ENCODE measurements at places on chromosomes 1 and 21.
A peak's percentile ranks its signal among the peaks of the same experiment; 100 is the strongest.

DNA sequence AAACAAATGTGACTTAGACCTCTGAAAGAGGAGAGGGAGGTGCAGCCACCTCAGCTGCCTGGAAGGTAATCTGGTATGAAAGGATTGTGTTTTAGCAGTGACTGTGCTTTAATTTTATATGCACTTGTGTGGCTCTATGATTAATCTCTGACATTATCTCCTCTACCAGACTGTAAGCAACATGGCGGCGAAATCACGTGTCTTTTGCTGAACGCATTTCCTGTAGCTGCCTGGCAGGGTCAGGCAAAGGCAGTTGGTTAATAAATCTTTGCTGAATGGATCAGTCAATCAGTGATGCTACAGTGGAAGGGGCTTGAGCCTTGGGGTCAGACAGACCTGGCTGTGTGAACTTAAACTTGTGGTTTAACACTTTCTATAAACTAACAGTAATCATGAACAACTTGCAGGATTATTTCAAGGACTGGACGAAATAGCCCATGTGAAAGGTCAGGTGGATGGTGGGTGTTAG, 96.9 kb downstream of the ADSS2 start:
- DNase-seq = no peak

- DNase-seq = no peak
Measured at GRCh38 chr1:183273300-183273699, 87.2 kb downstream of the LAMC2 start.

GRCh38 chr1:231776010-231776756, 149.6 kb downstream of the DISC1 start:
- DNase-seq = peak; percentile 89

DNA sequence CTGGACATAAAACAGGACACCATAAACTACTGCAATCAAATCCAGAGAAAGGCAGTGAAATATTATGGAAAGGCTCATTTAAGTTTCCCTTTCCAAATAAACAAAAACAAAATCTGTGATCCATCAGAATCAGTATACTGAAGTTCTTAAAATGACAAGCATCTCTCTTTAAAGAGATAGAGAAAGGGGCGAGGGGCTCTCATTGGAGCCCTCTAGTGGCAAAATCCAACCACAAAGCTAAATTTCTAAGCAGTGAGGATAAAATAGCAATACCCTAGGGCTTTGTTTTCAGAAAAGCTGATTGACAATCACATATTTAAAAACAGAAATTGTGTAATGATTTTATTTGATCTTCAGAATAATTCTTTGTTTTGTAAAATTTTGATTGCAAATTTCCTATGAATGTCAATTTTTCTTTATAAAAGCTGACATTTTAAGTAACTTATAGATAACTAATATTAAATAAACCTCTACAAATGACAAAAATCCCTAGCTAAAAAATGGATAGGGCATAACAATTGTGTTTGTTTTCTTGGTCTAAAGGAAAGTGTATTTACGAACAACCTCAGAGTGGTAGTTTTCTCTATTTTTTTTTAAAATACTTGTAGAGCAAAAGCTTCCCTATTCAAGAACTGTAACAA, 138.2 kb downstream of the COL24A1 start:
- DNase-seq = no peak

GRCh38 chr1:38173848-38174247, 127.3 kb upstream of the POU3F1 start:
- DNase-seq = no peak

DNA sequence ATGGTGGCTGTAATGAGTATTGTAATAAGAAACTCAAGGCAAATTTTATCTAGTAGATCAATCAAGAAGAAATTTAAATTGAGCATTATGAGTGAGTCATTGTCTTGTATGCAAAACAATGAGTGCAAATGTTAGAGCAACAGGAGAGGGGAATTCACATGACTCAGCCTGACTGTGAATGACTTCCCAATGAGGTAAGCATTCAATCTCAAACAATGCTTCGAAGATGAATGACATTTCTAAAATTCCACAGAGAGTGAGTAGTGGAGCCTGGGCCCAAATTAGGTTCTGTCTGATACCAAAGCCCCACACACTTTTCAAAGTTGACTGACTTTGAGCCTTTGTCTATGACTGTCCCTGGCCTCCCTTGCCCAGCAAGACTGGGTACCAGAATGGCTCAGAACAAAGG, 738.0 kb downstream of the PTPRU start:
- peak; percentile 49 for DNase-seq

- no peak for DNase-seq
Measured at GRCh38 chr1:84361796-84362195, 36.5 kb upstream of the DNASE2B start.

DNA sequence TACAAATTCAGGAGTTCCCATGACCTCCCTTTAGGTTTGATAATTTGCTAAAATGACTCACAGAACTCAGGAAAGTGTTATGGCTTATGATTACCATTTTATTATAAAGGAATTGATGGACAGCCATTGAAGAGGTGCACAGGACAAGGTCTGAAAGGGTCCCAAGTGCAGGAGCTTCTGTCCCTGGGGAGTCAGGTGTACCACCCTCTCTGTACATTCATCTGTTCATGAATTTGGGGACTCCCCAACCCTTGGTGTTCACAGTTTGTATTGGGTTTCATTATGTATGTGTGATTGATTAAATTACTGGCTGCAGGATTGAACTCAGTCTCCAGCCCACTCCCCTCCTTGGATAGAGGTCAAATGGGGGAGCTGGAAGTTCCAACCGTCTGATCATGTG, 10.8 kb upstream of the IL10RB start:
- DNase-seq = no peak

- no peak for DNase-seq
Measured at GRCh38 chr21:39555911-39556590, 56.7 kb upstream of the B3GALT5 start.

GRCh38 chr21:45541221-45542039, 810 bp downstream of the SLC19A1 start:
- no peak for DNase-seq

GRCh38 chr1:205504311-205505075, at the start of gene CDK18:
Gene CDK18 (plus strand): TSS chr1:205504669. CDS start chr1:205523168, 18,499 bp downstream.
- DNase-seq = no peak

- no peak for DNase-seq
Measured at GRCh38 chr21:43794857-43795256, 5.5 kb downstream of the RRP1 start.

- DNase-seq = no peak
Measured at GRCh38 chr1:236091933-236092318, 27.0 kb upstream of the NID1 start.

- no peak for DNase-seq
Measured at GRCh38 chr21:45176141-45176540, 101.8 kb downstream of the ADARB1 start.

DNA sequence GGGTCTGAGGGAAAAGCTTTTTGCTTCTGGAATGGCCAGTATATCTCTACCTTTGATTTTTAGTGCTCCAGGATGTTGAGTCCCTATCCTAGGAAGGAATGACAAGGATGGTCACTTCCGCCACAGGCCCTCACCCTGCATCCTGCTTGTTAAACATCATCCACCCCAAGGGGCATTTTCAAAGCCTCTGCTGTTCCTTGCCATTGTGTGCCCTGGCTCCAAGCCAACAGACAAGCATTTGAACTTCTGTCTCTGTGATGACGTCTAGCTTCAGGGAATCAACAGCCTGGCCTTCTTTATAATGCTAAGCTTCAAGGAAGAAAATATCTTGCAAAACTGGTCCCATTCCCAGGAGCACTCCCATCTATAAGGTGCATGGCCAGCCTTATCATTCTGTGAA, 12.3 kb upstream of the JAM2 start:
- DNase-seq = no peak

GRCh38 chr1:38005195-38006007, at the start of gene FHL3:
Gene FHL3 (minus strand): TSS chr1:38005514. CDS start chr1:37999412, 6,102 bp downstream.
- DNase-seq = no peak

- no peak for DNase-seq
Measured at GRCh38 chr1:157104598-157105293, 5.1 kb upstream of the ETV3L start.

GRCh38 chr1:172770071-172770470, 111.2 kb downstream of the FASLG start:
- no peak for DNase-seq

DNA sequence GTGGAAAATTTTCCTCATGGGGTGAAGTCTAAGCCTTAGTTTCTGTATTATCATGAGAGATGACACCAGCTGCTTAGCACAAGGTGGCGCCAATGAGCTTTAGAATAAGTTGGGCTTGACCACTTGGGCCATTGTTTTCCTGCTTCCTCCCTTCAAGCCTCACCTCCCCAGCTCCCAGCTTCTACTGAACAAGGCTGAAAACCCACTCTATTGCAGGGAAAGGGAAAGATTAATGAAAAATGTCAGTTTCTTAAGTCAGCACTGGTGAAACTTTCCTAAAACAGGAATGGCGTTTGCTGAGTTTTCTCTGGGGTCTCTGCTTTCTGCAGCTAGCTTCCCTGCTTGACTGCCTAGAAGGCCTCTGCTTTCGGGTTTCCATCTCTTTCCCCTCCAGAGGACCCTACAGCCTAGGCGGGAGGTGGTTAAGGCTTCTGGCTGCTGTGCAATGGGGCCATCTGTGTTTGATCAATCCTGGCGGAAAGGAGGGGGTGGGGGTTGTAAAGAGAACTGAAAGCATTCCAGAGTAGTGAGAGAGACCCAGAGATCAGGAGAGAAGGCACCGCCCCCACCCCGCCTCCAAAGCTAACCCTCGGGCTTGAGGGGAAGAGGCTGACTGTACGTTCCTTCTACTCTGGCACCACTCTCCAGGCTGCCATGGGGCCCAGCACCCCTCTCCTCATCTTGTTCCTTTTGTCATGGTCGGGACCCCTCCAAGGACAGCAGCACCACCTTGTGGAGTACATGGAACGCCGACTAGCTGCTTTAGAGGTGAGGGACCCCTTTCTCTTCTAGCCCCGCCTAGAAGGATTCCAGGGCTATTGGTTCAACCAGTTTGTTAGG, at the start of gene OLFML3:
OLFML3 (plus strand) TSS at position 612 of the 840 bp plus-strand sequence; CDS start at position 655, 43 bp downstream.
- DNase-seq = peak; percentile 77

GRCh38 chr1:210313046-210313595, 15.6 kb upstream of the HHAT start:
- no peak for DNase-seq

DNA sequence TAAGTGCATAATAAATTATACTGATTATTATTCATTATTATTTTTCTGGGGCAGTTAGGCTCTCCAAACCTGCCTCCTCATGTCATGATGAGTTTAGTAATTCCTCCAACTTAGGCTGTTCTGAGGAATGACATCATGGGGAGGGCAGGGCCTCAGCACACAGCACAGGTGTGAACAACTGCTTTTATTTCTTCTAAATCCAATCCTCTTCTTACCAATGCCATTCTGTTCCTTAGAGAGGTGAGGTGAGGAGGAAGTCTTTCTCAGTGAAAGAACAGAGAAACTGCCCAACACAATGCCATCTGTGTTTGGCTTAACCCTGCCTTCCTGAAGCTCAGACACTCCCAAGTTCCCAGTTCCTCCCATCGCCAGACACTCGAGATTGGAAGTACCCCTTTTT, 45.4 kb upstream of the WASF2 start:
- DNase-seq = no peak

- no peak for DNase-seq
Measured at GRCh38 chr1:17059391-17060305, 5.8 kb upstream of the SDHB start.

DNA sequence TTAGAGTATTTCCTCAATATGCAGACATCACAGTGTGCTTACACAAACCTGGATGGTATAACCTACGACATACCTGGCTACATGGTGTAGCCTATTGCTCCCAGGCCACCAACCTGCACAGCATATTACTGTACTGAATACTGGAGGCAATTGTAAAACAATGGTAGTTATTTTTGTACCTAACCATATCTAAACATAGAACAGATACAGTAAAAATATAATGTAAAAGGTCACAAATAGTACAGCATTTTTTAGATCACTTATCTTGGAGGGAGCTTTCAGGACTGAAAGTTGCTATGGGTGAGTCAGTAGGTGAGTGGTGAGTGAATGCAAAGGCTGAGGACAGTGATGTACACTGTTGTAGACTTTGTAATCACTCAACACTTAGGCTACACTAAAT, 492.3 kb downstream of the MRPL39 start:
- no peak for DNase-seq

DNA sequence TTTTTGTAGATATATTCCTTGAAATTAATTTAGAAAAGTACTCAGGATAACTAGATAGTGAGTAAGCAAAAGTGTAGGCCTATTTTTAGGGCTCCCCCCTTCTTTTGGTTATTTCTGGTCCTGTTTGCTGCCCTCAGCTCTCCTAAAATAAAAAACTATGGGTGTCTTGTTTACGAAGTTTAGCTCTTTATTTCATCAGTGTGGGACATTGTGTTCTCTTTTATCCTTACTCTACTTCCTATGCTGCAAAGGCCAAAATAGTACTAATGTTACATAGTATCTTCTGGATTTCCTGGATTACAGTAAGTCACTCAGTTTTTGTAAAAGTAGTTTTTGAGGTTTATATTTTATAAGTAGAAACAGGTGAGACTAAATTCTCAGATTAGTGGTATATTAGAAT, 15.4 kb downstream of the CEP350 start:
- DNase-seq = no peak

DNA sequence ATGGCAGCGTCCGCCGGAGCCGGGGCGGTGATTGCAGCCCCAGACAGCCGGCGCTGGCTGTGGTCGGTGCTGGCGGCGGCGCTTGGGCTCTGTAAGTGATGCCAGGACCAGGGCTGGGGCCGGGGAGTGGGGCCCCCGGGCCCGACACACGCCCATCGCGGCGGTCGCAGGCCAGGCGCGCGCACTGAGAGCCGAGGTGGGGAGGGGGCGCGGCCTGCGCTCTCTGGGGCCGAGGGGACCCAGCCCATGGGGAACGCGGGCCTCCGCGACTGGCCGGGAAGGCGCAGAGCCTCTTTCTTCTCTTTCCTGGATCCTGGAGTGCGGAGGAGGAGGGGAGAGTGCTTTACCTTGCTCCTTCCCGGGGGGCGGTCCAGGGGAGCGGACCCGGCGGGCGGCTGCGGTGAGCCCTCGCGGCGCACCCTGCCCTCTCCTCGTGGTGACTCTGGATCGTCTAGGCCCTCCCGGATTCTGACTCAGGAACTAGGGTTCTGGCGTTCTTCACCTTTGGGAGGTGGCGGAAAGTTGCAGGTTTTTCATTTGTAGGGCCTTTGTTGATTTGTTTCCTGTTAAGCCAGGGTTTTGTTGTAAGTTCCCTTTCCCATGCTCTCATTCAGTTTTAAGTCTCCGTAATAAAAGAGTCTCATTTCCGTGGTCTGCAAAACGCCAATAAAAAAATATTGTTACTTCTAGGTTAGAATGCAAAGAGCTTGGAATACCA, 529 bp downstream of the MPZL1 start:
- no peak for DNase-seq

GRCh38 chr1:20154301-20154831, 15.2 kb downstream of the PLA2G2F start:
- no peak for DNase-seq

DNA sequence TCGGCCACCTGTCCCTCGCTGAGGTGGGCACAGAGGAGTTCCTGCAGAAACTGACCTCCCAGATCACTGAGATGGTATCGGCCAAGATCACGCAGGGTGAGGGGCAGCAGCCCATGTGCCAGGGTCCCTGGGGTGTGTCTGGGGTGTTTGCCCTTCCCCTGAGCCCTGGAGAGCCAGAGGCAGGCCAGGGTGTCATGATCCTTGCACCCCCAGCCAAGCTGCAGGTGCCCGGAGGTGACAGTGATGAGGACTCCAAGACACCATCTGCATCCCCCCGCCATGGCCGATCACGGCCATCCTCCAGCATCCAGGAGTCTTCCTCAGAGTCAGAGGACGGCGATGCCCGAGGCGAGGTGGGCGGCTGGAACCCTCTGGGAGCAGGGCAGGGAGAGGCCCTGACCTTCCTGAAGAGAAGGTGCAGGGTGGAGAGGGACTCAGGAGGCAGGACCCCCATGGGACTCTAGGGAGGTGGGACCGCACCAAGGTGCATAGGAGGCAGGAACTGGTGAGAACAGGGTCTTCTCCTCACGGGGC, 69.5 kb downstream of the TRIM11 start:
- DNase-seq = no peak
